ENCODE measurements at places on chromosomes 5 and 9. TPM values are rescaled to one million over a fixed set of nuclear protein-coding genes. Genes with fewer than 3 reads are reported as not detected.

ZFP62 gene
- total RNA-seq: 62.0 TPM

GRCh38 chr9:123457583-123457982, 101.6 kb downstream of the CRB2 start:
- no peak for DNase-seq

SLC6A19 gene
- 2.6 TPM for total RNA-seq

DNA sequence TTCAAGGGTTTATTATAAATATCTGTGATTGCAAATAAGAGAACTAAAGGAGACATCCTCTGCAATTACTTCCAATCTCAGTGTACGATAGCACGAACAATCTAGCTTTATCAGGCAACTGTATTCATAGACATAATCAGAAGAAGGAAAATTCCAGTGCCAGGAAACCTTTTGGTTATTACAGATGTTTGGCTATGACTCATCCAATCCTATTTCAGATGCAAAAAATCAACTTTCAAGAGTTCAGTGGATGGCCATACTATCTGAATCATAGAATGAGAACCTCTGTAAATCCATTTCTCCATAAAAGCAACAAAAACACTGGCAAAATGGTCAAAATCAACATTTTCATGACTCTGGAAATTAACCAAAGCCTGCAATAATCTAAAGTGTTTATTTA, 37.9 kb downstream of the GAS1 start:
- DNase-seq: no peak

GRCh38 chr5:159734366-159734765, 181.9 kb upstream of the ADRA1B start:
- no peak for DNase-seq

- no peak for DNase-seq
Measured at GRCh38 chr9:7368410-7369292, 430.9 kb downstream of the DMAC1 start.

PCDHB12 gene
- 7.2 TPM for total RNA-seq

GRCh38 chr5:174084691-174085154, 39.2 kb downstream of the NSG2 start:
- DNase-seq: no peak

BTNL3 gene
- not detected for total RNA-seq

- DNase-seq: no peak
Measured at GRCh38 chr5:175590471-175590881, 67.4 kb upstream of the HRH2 start.

ENTREP1 gene
- 3.7 TPM for total RNA-seq

DNA sequence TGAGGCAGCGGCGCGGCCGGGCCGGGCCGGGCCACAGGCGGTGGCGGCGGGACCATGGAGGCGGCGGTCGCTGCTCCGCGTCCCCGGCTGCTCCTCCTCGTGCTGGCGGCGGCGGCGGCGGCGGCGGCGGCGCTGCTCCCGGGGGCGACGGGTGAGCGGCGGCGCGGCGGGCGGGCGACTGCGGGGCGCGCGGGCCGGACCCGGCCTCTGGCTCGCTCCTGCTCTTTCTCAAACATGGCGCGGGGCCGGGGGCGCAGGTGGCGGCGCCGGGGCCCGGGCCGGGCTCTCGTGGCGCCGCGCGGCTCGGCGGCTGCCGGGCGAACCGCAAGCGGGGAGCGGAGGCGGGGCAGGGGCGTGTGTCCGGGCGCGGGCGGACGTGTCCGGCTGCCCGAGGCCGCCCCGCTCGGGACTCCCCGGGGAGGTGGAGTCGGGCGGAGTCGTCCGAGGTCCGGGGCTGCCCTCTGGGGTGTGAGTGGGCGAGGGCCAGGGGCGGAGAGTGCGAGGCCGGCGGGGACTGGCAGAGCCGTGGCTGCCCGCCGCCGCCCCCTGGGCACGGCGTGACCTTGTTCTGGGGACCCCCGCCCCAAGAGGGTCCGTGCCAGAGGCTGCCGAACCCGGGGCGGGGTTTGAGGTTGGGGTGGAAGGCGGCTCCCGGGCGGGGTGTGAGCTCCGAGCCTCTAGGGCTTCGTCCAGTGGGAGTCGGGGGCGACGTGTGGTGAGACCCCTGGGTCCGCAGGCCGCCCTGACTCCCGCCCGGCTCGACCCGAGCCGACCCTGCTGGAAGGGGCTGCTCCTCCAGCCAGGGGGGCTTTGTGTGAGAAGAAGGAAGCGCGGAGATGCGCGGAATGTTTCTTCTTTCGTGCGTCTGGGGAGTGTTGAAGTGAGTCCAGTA, 485 bp downstream of the TGFBR1 start:
- peak; percentile 55 for DNase-seq

DNA sequence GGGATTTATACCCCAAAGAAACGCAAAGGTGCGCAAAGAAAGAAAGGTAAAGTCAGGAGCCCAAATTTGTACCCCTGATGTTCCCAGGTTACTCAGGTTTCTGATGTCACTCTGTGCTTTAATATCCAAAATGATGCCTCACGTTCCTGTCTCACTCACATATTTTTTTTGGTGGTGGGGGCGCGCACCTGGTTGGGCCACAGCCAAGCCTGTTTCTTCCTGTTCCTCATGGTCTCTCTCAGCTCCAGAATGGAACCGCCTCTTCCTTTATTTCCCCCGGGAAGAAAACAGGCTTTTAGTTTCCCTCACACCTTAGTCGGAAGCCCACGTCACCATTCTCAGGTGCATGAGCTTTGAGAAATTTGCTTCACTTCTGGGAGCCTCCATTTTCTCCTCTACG, 118.3 kb upstream of the BOD1 start:
- DNase-seq: no peak

PARP8 gene
- 26.7 TPM for total RNA-seq

DNA sequence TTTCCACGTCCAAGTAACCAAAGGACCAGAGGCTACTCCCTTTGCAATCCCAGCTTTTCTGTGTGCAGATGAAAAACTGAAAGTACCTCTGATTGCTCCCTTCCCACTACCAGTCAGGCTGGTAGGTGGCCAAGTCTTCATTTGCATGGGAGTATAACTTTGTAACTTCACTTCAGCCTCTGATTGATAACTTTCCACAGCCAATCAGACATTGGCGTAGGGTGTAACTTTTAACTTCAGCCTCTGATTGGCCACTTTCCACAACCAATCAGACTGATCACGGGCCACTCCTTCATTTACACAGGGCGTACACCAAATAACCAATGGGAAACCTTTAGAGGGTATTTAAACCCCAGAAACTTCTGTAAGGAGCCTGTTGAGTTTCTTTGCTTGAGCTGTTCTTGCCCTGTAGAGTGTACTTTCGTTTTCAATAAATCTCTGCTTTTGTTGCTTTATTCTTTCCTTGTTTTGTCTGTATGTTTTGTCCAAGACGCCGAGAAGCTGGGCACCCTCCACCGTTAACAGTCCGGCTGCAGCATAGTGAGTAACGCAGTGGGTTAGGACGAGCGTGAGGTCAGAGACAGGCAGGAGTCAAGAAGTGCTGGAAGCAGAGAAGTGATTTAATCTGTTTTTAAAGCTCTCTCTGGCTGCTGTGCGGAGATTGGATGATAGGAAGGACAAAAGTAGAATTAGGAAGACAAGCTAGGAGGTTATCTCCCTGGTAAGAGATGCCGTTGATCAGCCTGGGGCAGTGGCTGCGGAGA, 3.5 kb upstream of the EXOSC2 start:
- DNase-seq: no peak

ANKRD18A gene
- 2.2 TPM for total RNA-seq

DNA sequence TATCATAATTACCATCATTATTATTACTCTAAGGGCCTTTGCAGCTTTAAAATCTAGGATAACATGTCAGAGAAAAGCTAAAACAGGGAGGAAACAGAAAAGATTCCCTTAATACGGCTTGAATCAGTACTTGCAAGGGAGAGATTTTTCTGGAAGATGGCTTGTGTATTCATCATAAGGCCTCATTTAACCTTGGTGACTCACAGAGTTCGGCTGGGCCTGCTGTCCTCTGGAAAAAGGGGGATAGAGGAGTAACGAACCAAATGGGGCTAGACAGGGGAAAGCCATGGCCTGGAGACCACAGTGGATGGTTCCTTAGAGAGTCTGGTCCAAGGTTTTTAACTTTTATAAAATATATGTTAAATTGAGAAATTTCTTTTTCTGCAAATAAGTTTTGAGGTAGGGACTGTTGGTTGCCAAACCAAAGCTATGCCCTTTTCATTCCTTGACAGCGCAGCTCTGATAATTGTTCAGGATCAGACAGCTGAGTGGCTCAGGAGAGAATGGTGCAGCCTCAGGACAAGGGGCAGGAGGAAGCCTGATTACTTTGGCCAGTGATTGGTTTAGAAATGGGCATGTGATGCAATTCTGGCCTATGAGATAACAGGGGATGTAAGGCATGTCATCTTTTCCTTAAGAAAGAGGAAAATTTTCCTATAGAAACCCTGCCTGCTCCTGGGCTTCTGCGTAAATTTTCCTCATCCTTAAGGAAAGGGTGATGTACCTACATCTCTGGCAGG, 25.6 kb upstream of the GSN start:
- no peak for DNase-seq

GRCh38 chr5:147668385-147668784, 114.1 kb downstream of the JAKMIP2 start:
- no peak for DNase-seq

DNA sequence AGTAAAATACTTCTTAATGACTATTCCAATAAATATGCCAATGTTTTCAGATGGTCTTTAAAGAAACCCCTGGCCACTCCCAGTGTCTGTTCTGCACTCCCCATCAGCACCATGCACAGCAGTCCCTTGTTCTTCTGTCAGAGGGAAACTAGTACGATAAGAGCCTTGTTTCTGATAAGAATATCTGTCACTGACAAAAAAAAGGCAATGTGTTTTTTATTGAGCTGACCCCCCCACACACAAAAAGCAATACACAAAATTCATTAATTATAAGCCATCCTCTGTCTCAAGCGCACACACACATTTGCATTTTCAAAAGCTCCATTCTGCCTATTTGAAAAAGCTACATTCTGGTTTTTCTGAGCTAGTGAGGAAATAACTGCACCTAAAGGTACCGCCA, 119.1 kb downstream of the ENC1 start:
- DNase-seq: no peak

- peak; percentile 42 for DNase-seq
Measured at GRCh38 chr5:140966293-140967225, at the start of gene PCDHAC2. Gene PCDHAC2, plus strand, starts transcription at chr5:140966476. Its CDS starts 291 bp downstream, at chr5:140966767.

DNA sequence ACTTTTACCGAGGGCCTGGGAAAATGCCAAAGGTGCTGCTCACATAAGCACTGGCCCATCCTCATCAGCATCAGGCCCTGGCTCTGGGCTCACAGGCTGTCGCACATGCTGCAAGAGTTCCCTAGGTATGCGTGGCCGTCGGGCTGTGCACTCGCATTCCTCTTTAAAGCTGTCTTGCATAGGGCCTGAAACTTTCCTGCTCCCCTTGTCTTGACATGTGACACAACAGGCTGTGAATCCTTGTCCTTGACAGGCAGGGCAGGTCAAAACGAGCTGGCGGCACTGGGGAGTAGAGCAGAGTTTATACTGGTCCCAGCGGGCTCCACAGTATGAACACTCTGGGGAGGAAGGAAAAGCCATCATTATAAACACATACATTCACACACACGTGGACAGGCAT, 30.7 kb downstream of the TSTD2 start:
- DNase-seq: no peak

- no peak for DNase-seq
Measured at GRCh38 chr5:82793808-82794419, 283.3 kb downstream of the TMEM167A start.
